ENCODE measurements at places on chromosomes 13 and 19.

DNA sequence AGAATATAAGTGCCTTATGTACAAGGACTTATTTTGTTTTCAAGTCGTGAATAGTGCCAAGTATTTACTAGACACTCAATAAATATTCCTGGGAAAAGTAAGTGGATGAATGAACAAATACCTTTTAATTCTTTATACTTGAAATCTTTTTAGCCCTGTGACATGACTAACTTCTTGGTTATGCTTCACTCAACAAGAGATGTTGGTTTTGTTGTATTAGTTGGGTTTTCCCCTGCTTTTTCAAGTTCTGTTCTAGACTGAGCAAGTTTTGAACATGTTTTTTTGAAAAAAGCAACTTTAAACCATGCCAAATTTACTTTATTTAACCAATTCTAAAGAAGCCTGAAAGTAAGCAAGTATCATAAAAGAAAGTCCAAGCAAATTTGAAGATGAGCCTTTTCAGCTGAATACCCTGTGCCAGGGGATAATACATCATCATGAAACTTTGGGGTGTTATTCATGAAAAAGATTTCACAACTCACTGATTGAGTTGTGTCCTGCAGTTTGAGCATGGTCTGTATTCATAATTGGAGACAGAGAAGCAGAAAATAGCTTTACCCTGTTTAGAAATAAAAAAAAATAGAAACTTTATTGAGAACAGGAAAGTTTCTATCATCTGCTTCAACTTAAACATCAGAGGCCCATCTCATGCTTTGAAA is 11.1 kb downstream of the LMO7 start:
- DNase-seq: no peak

GRCh38 chr19:27759896-27760295 is 1453.1 kb downstream of the UQCRFS1 start:
- no peak for DNase-seq

- no peak for DNase-seq
Observed at GRCh38 chr19:43597876-43598275, 1.5 kb downstream of the ZNF576 start.

GRCh38 chr13:61935710-61936109 is 520.1 kb upstream of the PCDH20 start:
- no peak for DNase-seq

DNA sequence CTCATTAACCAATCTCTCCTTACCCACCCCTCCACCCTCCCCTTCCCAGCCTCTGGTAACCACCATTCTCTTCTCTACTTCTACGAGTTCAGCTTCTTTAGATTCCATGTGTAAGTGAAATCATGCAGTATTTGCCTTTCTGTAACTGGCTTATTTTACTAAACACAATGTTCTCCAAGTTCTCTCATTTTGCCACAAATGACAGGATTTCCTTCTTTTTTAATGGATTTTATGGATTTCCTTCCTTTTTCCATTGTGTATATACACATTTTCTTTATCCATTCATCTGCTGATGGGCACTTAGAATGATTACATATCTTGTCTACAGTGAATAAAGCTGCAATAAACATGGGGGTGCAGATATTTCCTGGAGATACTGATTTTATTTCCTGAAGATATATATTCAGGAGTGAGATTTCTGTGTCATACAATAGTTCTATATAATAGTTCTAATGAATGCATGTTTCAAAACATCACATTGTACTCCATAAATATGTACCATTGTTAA is 20.2 kb downstream of the KCTD12 start:
- no peak for DNase-seq

DNA sequence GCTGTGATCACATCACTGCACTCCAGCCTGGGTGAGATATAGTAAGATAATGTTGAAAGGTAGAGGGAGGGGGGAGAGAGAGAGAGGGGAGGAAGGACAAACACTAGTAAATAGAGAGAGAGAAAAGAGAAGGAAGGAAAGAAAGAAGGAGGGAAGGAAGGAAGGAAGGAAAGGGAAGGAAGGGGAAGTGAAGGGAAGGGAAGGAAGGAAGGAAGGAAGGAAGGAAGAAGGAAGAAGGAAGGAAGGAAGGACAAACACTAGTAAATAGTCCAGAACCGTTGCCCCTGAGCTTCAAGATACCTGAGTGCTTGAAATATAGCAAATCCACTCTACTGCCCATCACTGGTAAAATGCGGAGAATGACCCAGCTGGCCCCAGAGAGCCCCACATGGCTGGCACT is 156.5 kb upstream of the ZNF507 start:
- no peak for DNase-seq

- DNase-seq: no peak
Observed at GRCh38 chr19:36093687-36094086, 17.3 kb upstream of the OVOL3 start.

GRCh38 chr19:28289295-28290063 is 923.5 kb downstream of the UQCRFS1 start:
- DNase-seq: no peak

DNA sequence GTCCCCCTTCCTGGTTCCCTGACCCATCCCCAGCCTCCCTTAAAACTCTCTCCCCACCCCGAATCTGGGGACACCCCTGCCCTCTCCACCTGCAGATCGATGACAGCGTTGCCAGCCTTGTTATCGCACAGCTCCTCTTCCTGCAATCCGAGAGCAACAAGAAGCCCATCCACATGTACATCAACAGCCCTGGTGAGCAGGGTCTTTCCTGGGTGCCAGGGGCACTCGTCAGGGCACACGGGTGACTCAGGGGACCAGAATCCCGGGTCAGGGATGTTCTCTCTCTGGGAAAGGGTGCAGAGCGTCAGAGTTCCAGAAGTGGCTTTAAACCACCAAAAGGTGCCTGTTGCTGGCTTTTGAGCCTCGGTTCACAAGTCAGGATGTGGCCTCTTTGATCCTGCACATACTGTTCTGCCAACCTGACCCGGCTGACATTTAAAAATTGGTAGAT is 1.0 kb downstream of the CLPP start:
- DNase-seq: peak; percentile 43

- DNase-seq: no peak
Observed at GRCh38 chr19:2986951-2987524, 9.7 kb downstream of the TLE6 start.

DNA sequence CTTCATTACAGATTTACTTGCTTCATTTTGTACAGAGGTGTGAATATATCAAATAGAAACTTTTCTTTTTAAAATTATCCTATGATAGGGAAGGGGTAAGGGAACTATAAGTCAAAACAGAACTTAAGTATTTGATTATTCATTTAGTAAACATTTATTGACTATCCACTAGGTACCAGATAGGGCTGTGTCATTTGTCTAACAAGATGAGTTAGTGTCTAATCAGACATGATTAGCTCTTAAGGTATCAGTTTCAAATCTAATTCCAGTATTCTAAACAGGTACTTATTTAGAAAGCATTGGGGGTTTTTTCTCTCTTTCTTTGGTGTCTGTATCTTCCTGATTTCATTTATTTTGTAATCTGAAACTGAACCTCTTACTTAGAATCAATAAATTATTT is 32.2 kb downstream of the CDADC1 start:
- DNase-seq: no peak

GRCh38 chr19:8259922-8260247 is 48.3 kb downstream of the CD320 start:
- DNase-seq: no peak

DNA sequence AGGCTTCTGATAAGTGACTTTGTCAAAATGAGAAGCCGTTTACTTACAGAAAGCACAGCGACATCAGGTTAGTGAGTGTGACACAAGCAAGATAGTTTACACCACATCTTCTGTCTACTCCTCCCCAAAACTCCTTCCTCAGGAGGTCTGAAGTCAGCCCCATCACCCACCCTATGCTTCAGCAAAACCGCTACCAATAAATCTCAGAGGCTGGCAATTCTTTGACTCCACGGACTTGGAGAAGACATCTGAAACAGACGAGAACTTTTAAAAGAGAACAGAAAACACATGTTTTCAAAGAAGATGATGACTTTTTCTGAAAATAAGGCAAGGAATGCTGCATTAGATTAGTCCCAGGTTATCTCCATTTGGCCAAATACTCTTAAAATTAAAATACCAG is 261.1 kb downstream of the TBC1D4 start:
- no peak for DNase-seq

GRCh38 chr19:13015361-13016223 is 20.3 kb downstream of the NFIX start:
- no peak for DNase-seq

GRCh38 chr13:89568276-89568675 is 1779.2 kb upstream of the MIR17HG start:
- no peak for DNase-seq

DNA sequence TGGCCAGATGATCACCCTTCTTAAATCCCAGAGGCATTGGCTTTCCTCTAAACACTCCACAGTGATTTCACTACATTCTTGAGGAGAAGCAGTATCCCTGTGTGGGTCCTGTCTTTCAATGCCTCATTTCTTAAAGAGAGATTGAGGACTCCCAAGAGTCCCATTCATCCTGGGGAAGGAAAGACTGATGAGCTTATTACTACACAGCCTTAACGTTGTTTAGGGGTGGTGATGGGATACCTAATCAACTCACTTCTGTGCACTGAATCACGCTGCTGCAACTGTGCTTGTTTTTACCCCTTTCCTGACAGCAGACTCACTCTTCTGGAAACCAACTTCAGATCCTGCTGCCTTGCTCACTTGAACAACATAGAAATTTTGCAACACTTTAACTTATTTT is 203.1 kb downstream of the RGCC start:
- no peak for DNase-seq

DNA sequence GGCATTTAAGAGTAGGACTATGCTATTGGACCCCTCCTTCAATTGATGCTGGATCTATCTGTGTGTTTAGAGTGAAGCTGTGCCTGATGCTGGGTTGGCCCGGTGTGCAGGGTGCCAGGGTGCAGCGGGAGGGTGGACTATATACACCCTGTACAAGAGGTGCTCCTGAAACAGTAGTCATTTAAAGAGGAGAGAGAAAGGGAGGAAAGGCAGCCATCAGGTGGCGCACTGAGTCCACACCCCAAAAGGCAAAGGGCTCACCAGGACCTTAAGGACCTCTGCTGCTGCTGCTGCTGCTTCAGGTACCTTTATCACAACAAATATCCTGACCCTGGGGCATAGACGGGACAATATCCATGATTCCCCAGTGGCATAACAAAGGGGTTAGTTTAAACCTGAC is 39.4 kb downstream of the ZNF136 start:
- DNase-seq: peak; percentile 60

DNA sequence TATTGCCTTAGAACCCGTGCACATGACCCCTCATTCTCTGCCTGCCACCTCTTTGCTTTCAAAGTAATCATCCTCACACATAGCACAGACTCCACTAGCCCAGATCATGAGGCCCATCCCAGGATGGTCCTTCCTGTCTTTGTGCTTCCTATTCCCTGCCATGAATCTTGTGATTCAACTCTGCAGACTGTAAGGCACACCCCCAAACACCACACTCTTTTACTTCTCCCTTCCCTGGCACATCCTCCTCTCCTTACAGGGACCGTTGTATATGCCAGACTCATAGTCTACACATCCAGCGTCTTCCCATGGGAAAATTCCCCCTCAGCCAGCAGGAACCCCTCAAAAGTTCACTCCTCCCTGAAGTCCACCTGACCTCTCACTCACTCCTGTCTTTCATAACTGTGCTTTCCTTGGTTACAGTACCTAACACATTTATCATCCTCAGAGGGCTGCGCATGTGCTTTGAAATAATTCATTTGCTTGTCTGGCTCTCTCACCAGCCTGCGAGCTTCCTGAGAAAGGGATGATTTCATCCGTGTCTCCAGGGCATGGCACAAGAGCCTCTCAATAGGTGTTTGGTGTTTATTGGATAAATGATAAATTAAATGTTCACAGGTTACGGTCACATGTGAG is 26.8 kb upstream of the LRCH1 start:
- DNase-seq: no peak

- no peak for DNase-seq
Observed at GRCh38 chr19:30276883-30277280, 95.3 kb upstream of the ZNF536 start.

GRCh38 chr13:26307701-26308100 is 53.8 kb downstream of the CDK8 start:
- no peak for DNase-seq

- DNase-seq: no peak
Observed at GRCh38 chr13:95239283-95239682, 62.0 kb downstream of the ABCC4 start.

GRCh38 chr13:106513025-106513983 is 22.2 kb downstream of the EFNB2 start:
- no peak for DNase-seq

DNA sequence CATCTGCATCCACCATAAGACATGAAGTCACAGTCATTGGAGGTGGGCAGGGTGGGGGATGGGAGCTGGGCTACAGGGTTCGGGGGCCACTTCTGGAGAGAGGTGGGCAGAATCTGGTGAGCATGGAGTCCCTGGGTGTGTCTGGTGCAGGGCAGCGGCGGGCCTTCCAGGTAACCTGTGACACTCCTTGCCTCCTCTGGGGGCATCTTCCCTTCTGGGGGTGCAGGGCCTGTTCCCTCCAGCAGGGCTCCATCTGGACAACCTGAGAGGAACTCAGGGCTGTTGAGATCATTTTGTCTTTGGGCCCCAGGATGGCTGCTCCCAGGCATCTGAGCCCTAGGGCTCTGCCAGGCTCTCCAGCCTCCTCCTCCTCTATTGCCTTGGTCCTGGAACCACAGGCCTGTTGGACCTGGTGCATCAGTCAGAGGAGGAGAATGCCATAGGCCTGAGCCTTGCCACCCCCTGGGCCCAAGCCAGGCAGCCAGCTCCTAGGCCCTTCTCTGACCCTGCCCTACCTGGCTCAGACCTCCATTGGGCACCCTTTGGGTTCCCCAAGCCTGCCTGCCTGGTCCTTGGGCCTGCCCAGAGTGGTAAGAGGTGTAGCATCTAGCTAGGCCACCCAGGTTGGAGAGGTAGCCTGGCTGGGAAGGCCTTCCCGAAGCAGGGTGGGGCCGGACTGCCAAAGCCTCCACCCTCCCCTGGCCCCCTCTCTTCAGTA is 13.4 kb downstream of the LYL1 start:
- DNase-seq: peak; percentile 32

DNA sequence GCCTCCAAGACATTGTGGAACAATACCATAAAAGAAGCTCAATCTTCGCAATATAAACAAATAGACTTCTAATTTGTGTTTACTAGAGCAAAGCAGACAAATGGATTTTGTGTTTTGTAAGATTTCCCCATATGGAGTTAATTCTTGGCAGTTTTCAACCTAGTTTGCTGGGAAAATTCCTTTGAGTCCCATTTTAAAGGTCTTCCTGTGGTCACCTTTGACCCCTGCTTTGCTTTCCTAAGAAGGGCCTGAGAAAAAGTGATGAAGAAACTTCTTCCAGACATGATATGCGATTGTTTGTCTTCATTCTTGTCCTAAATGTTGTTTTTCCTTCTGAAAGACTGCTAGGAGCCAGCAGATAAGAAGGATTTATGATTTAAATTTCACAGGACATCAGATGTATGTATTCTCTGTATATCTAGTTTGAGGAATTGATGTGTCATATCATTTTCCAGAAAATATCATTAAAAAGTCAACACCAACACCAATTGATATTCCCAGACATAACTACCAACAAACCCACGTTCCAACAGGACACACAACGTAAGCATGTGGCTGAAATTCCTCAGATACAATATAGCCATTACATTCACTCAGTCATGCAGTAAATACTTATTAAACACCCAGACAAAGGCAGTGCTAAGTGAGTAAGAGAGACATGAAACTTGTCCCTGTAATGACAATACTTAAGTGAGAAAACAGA is 276.4 kb downstream of the LHFPL6 start:
- DNase-seq: no peak
